ENCODE measurements at places on chromosomes 5 and 9.
A peak's percentile ranks its signal among the peaks of the same experiment; 100 is the strongest.

GRCh38 chr5:93402451-93402850, 178.6 kb downstream of the NR2F1-AS1 start:
- DNase-seq, result no peak

DNA sequence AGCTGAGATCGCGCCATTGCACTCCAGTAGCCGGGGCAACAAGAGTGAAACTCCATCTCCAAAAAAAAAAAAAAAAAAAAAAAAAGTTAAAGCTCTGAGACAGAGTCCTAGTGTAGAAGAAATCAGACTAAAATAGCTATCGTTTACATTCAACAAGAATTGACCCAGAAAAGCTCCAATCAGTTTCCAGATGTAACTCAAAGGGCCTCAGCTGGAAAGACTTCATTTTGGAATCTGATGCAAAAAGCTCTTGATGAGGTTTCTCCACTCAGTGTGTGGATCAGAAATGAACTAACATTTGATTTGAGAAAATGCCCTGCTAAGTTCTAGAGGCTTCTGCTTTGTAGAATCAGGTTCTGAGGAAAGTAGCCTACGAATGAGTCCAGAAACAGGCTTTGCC, 7.2 kb upstream of the C1QTNF2 start:
- no peak for DNase-seq

DNA sequence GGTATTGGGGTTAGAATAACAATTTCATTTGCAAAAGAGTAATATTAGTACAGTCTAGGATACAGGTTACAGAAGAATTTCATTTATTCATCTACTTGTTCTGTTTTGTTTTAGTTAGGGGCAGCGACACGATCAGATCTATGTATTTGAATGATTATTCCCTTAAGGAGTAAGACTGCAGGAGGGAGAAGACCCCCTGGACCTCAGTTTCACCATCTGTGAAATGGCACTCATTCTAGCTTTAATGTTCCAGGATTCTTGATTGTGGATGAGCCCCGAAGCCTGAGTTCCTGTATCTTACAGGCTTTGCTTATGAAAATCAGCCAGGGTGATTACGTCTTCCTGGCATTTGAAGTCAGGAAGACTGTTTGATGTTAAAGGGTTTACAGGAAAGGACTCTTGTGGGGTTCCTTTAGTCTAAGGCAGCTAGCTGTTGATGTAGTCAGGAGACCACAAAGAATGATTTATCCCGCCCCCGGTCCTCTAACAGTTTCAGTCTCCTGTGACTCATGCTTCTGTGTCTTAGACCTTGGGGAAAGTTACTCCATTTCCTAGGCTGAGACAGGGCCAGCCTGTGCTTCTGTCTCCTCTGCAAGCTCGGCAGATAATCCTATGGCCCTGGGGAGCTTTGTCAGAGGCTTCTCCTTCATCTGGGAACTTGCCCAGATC, 11.5 kb downstream of the SMIM3 start:
- peak; percentile 61 for DNase-seq

DNA sequence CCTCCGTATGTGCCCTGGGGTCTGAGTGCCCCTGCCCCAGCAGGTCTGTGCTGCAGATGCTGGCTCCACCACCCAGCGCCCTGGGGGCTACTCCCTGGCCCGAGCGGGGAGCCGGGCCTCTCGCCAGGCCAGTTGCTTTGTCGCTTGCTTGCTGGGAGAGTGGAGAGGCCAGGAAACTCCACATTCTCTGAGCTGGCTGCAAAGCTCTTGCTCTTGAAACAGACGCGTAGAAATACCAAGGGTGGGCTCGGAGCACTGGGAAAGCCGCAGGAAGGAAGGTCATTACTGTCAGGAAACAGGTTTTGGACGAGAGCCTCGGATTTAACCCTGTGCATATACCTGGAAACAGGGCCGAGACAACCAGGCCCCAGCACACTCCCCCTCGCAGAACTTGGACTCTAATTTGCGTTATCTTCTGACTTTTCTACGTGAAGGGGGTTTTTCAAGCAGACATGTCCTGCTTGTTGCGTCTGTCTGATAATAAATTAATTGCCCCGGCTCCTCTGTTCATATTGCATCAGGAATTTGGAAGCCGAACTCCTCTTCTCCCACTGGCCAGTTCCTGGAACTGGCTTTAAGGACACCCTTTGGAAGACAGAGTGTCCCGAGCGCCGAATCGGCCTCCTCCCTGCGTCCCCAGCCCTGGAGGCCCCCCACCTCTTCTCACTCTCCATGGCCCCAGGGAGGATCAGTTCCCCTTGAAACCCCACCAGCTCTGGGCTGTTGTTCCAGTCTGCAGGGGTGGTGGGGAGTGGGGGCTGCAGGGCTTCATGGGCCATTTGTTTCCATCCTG, 11.2 kb downstream of the ADAMTSL2 start:
- DNase-seq, result no peak

GRCh38 chr5:21802869-21803490, 1050.2 kb downstream of the CDH12 start:
- no peak for DNase-seq

DNA sequence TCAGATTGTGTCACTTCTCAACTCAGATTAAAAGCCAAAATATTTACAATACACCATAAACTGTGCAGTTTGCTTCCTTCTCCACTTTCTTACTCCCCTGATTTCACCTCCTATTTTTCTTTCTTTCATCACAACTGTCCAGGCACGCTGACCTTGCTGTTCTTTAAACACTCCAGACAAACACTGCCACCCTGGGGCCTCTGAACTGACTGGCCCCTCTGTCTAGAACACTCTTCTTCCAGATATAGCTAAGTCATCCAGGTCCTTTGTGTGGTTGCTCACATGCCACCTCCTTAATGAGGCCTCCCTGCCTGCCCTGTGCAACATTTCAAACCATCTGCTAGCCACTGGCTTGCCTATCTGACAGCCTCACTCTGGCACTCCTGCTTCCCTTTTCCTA, 46.6 kb downstream of the ATG10 start:
- no peak for DNase-seq

- no peak for DNase-seq
Measured at GRCh38 chr5:78594610-78595457, 53.7 kb downstream of the LHFPL2 start.

DNA sequence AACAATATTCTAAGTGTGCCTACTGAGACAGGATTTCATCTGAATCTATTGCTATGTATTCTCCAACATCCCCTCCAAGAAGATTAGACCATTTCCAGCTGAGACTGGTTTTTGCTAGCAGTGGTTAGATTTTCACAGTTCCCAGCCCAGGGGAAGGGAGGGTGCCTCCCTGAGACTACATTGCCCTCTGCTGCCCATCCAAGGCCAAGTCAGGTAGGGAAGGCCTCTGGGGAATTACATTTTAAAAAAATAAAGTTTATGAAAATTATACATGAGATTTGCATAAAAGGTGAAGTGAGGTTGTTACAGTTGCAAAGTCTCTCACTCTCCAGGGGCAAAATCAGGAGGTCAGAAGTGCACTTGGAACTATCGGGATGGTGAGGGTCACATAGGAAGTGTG, 28.0 kb upstream of the SYK start:
- no peak for DNase-seq

DNA sequence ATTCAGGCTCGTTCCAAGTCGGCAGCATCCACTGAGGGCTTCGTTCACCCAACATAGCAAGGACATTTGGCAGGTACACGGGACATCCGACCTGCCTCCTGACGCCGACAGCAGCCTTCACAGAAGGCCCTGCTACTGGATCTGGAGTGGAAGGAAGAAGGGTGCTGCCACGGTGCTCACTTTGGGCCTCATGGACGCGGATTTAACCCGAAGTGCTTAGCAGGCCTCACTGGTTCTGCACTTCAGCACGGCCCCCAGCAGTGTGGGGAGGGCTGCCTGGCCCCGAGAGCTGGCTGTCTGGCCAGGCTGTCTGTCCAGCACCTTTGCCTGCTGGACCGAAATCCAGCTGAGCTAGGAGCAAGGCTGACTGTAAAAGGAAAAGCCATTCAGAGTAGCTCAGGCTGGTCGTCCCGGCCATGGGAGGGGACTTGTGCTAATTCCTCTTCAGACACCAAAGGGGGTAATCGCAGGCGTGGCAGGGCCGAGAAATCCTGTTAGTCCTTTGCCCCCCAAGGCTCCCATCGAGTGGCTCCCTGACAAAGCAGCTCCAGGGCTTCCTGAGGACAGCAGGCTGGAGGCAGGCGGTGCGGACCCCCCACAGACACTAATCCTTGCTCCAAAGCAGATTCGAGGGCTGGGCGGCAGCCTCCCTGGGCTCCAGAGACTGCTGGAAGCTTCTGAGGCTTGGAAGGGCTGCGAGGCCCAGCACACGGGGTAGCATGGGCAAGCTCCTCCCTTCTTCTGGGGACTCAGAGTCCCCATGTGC, 11.1 kb upstream of the RXRA start:
- DNase-seq, result no peak

- no peak for DNase-seq
Measured at GRCh38 chr5:174294891-174295620, 249.6 kb downstream of the NSG2 start.

- no peak for DNase-seq
Measured at GRCh38 chr5:127517110-127517479, 345 bp upstream of the PRRC1 start.

DNA sequence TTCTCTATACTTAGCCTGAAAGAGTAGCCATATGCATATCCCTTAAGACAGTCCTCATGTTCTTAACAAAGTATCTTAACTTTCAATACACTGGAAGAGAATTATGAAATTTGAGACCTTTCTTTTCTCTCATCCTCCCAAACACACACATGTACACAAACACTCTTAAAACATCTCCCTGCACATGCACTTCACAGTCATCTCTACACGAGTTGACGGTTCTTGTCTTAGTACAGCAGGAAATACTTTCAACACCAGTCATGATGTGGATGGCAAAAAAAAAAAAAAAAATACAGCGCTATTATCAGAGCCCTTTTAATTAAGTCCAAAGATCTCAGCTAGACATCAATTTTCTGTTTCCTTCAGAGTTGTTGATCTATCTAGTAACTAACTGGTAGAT, 43.6 kb upstream of the PCSK1 start:
- DNase-seq, result no peak

DNA sequence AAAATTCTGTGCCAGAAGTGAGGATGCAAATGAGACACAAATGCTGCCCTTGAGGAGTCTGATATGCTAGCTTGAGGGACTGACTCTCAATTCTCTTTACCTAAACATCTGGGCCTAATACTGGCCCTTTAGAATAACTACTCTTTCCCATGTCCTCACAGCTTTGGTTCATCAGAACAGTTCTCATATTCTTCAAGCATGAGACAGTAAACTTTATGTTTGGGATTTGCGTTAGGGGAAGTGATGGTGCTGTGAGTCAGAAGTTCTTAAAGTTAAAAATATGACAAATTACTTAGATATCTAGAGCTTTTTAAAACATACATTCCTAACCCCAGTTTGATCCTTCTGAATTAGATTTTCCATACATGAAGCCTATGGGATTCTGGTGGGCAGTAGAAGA, 665.0 kb upstream of the RGMB start:
- DNase-seq, result no peak

DNA sequence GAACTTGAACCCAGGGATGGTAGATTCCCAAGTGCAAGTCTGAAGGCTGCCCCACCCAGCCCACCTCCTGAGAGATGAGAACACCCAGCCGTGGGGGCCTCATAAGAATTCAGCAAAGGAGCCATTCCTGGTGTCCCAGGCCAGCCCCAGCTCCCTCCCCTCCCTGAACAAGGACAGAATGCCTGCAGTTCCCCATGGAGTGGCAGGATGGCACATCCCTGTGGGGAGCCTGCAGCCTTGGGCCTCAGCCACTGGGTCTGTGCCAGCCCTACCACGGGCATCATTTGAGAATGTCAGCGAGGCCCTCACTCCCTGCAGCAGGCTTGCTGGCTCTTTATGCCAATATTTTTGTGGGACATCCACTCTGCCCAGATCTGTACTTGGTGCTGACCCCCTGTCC, 36.2 kb upstream of the RAPGEF1 start:
- no peak for DNase-seq

DNA sequence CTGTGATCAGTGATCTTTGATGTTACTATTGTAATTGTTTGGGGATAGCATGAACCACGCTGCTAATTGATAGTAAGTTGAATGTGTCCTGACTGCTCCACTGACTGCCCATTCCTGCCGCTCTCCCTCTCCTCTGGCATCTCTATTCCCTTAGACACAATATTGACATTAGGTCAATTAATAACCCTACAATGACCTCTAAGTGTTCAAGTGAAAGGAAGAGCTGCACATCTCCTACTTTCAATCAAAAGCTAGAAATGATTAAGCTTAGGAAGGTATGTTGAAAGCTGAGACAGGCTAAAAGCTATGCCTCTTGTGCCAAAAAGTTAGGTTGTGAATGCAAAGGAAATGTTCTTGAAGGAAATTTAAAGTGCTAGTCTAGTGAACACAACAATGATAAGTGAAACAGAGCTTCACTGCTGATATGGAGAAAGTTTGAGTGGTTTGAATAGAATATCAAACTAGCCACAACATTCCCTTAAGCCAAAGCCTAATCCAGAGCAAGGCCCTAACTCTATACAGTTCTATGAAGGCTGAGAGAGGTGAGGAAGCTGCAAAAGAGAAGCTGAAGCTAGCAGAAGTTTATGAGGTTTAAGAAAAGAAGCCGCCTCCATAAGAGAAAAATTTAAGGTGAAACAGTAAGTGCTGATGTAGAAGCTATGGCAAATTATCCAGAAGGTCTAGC, 12.9 kb downstream of the CLINT1 start:
- no peak for DNase-seq

- DNase-seq, result no peak
Measured at GRCh38 chr5:7976411-7977190, 107.7 kb downstream of the MTRR start.

DNA sequence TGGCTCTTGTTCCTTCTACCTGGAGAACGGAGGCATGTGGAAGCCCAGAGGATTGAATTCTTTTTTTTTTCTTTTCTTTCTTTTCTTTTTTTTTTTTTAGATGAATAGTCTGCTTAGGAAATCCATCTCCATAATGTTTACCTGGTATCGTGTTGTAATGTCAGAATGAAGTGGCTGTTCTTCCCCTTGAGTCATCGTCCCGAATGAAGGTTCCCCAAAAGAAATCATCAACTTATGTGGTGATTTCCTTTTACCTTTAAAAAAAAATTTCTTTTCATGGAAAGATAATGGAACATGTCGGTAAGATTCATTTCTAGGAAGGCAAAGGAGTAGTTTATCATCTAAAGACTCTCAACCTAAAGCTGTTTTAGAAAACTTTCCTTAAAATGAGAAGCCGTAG, 59.7 kb downstream of the DOCK8 start:
- DNase-seq, result no peak

GRCh38 chr9:17191082-17191481, 56.2 kb downstream of the CNTLN start:
- no peak for DNase-seq

GRCh38 chr5:180084638-180085561, 13.3 kb upstream of the RNF130 start:
- DNase-seq, result no peak

DNA sequence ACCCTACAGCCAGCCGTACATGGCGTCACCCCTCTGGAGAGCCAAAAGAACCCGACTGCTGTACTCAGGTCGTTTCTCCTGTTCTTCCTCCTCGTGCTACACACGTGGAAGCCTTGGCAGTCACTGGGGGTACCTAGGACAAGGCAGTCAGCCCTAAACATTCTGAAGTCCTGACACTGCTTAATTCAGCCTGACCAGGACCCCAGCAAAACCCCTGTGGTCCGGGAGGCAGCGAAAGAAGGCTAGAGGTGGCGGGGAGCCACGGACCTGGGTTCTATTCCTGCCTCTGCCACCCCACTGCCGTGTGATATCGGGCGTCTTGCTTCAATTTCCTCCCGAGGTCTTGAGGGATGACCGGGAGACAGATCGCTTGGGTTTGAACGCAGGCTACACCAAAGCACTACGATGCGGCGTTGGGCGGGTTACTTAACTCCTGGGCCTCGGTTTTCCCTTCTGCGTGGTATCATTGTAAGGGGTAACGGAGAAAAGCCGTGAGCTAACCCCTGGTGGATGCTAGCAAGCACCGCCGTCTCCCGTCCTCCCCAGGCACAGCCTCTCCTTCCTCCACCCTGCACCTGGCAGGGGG, 429 bp upstream of the ARL10 start:
- DNase-seq, result no peak

GRCh38 chr5:17019324-17019723, 83.2 kb upstream of the MYO10 start:
- no peak for DNase-seq

Data from stimulated activated CD8-positive, alpha-beta memory T cell treated with anti-CD3 and anti-CD28 coated beads, Interleukin-15, amount 100 ng/mL, for 48 hours (primary cell).